Stimulated activated naive B cell treated with anti-CD40 and anti-IgM and Interleukin-4, amounts not matched to agents 10 μg/mL and 1 μg/mL and 100 μg/mL, for 72 hours (primary cell): ENCODE measurements at places on chromosomes 4 and X.
A peak's percentile ranks its signal among the peaks of the same experiment; 100 is the strongest.

GRCh38 chr4:174457468-174457867, 64.8 kb downstream of the HPGD start:
- no peak for DNase-seq

DNA sequence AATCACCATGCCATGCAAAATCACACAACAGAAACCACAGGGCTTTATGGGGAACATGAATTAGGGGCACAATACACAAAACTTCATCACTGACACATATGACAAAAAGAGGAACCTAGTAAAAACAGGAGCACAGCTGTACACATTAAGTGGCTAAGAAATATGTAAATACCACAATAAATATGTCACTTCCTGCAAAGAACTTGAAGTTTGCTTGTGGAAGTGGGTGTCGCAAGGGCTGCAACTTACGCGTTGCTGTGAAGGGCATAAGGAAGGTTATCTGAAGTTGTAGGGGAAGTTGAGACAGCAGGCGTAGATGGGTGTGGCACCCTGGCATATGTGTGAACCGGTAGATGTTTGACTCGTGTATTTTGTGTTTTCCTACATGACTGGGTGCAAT, 42.4 kb downstream of the CLCN4 start:
- peak; percentile 52 for DNase-seq

- no peak for DNase-seq
These were observed 7.0 kb downstream of the HERC3 start for GRCh38 chr4:88599298-88599697.

DNA sequence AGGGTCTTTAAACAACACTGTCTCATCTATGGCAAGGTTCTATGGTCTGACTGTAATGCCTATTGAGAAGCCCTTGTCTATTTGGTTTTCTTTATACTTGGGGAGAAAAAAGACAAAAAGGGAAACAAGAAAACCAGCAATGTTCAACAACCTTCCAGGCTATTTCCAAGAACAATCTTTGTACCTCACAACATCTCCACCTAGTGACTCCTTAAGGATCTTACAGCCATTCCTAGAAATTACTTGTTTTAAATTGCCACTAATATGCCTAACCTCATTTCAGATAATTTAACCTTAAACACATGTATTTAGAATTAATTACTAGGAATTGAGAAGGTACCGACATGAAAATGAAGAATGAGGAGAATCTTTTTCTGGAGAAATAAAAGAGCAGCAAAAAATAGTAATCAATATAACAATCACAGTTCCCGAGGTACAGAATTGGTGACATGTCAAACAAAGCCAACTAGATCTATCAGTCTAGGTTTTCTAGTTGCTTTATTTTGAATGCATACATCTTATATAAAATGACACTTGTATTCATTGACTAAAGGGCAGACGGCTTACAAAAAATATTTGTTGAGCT, 1.6 kb upstream of the RBM46 start:
- DNase-seq = no peak

DNA sequence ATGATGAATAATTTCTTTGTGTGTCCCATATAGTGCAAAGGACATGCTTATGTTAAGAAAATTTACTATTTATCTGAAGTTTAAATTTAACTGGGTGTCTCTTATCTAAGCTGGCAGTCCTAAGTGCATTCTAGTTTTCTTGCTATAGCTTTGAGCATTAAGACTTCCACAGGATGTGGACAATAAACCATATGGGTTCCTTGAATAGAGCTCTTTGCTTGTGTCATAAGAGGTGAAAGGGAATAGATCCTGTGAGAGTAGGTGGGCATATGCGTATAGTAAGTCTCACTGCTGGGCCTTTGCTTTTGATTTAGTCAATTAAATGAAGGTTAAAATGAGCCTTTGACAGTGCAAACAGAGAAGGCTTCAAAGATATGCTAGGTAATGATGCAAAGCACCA, 223.4 kb upstream of the GYPA start:
- no peak for DNase-seq

DNA sequence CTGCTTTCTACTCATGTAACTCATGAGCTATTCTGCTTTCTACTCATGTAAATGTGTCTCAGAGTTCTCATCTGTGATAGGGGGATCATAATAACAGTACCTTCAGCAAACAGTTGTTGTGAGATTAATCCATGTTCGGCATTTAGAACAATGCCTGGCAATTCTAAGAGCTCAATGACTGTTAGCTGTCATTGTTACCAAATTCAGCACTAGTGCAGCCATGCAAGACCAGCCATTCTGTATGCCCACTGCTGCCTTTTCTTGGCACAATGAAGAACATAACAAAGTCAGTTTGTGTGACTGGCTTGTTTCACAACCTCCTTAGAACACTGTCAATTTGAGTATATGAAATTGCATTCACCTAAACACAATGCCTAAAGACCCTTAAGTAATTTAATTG, 163.2 kb downstream of the ANK2 start:
- DNase-seq = no peak

GRCh38 chr4:174524242-174524641, 2.0 kb upstream of the HPGD start:
- no peak for DNase-seq

DNA sequence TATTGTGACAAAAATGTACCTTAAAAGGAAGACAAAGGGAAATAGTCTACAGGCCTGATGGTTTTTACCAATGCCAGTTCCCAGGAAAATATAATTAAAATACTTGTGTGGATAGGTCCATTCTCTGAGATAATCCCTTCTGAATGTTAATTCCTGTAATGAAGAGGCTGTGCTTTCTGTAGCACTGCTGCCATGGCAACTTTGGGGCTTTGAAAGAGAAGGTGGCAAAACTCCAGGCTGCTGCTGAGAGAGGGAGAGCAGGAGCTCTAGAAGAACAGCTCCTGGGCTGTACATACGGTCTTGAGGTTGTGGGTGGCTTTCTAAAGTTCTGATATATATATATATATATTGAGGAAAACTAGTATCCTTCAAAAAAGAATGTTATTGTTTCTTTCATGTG, 125.4 kb downstream of the PDLIM5 start:
- no peak for DNase-seq

GRCh38 chr4:180106997-180107396, 2136.2 kb upstream of the TENM3 start:
- DNase-seq = no peak

GRCh38 chr4:54090404-54090803, 9.6 kb upstream of the GSX2 start:
- no peak for DNase-seq

DNA sequence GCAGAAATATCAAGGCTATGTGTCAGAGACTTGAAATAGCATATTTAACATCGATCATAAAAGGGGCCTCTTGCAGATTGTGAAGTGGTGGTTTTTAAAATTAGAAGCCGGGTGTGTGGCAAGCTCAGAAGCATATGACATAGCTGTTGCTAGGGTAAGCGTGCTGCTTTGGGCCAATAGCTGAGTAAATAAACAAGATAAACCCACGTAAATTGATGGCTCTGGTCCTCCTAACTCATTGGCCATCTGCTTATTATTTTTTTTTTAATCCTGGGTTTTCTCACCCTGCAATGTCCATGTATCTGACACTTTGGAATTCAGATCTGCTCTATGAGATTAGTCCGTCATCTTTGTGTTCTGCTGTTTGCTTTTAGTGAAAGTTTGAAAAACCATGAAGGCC, 32.6 kb upstream of the STOX2 start:
- DNase-seq = no peak

DNA sequence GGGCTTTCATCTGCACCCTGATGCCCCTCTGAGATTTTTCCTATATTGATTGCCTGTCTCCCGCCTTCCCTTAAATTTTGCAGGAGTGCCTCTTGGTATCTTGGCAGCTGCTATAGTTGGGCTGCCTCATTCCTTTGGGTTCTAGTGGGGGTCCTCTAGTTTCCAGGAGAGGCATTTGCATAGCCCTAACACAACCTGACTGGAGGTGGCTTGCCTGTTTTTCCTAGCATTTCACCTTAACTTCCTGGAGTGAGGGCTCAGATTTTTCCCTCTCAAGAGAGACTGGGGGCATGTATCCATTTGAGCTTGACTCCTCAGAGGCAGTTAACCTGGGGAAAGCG, 46.0 kb downstream of the UGT2A3 start:
- DNase-seq = no peak

DNA sequence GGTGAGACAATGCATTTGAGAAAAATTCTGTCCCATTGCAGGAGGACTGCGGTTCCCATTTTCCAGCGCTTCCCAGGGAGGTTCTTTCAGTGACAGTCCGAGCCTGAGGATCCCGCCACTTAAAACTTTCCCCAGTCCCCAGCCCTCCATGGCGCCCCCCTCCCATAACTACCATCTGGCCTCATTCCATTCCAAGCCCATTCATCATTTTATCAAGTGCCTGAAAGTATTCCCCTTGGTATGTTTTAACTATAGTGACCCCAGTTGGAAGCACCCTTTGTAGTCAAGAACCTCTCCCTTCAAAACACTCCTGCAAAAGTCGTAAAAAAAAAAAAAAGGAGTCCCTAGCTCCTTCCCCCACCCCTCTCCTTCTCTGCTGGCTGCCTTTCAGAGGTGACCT, 1.2 kb downstream of the RASL11B start:
- DNase-seq = no peak

DNA sequence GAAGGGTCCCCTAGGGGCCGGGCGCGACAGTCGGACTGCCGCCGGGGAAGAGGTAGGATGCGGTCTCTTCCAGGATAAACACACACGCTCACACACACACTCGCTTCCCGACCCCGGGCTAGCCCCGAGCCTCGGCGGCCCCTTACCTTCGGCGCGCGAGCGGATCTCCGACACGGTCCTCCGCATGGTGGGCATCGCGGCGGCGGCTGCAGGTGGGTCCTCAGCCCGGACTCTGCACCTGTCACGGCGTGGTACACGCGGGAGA, 294 bp downstream of the ATP8A1 start:
- no peak for DNase-seq

DNA sequence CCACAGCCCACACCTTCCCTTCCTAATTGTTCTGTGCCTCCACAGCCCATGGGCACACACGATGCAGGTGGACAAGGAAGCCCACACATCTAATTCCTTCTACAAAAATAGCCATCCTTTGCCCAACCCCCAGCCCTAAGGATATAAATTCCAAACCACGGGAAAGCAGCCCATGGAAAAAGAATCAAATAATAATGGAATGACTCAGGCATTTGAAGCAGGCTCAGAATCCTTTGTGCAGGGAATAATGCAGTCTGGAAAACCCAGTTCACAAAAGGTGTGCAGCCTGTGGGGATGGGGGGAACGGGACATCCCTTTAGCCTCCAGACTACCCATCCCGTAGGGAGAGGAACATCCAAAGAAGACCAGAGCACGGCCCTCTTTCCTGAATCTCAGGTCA, 342.3 kb upstream of the GALNT7 start:
- no peak for DNase-seq

GRCh38 chr4:801436-802124, 24.3 kb downstream of the CPLX1 start:
- no peak for DNase-seq

- DNase-seq = no peak
These were observed 24.6 kb downstream of the NAP1L5 start for GRCh38 chr4:88672987-88673386.

DNA sequence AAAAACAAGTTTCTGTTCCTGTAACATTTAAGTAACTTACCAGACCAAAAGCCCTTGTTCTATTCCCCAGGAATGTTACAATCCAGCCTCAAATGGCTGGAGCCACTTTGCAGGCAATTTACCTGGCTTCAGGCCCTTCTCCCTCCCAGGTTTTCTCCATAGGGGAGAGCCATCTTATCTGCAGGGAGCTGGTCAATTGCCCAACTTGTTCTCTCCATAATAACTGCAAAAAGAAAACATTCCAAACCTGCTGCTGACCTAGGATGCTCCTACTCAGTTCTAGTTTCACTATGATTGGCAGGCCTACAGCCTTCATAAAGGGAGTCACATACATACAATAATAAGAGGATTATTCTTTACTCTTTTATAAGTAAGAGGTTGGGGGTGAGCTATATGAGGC, 670.7 kb downstream of the PCDH7 start:
- no peak for DNase-seq

- no peak for DNase-seq
These were observed 161.5 kb downstream of the SOWAHB start for GRCh38 chr4:76736414-76736813.

DNA sequence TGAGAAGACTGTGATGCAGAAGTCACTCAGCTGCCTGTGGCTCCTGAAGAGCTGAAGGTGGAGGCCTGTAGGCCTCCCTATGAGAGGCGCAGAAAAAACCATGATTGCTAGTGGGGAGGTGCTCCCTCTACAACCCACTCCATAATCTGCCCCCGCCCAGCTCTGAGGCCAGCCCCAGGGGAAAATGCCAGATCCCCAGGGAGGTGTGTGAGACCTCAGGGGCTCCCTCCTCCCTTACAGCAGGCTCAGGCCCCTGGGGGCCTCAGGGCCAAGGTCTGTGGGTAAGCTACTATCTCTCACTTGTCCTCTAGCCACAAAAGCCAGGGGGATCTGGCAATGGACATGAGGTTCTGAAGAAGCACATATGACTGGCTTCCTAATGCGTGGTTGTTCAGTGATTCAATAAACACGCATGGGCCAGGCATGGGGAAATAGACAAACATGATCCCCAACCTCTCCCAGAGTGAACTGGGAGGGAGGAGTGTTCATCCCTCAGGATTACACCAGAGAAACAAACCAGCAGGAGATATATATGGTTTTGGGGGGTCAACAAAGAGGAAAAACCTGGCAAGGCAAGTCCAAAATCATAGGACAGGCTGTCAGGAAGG, 51.0 kb upstream of the MTM1 start:
- no peak for DNase-seq

- DNase-seq = no peak
These were observed 107.3 kb upstream of the RAI2 start for GRCh38 chrX:17968367-17968766.

DNA sequence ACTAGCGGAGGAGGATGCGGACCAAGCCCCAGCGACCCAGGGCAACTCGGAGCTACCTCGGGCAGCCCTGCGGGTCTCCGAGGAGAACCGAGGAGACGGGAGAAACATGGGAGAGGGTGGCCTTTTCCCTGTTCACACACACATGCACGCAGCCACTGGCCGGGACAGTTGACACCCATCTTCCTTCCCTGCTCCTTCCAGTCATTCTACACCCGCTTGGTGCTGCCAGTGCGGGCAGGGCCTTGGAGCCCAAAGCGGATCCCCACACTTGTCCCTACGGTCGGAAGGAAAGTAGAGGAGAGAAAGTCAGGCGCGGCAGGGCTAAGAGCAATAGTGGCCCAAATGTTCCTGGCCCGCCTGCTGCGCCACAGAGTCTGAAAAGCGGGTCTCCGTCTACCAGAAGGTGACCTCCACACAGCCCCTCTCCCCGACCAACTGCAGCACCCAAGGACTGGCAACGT, 1.1 kb upstream of the PPP3CA start:
- no peak for DNase-seq

DNA sequence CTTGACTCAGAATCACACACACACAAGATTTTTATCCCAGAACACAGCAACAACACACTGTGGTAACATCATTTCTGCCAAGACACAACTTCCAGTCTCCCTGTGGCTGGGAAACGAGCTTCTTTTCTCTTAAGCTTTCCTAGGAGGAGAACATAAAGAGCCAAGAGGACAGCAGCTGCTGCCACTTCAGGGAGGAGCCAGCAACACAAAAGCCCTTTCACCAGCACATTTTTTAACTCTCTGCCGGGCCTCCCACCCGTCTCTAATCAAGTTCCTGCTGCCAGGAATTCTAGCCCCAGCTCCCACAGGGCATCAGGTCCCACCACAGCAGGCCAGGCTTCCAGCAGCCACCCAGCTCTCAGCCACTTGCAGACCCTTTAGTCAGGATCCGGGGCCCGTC, 22.4 kb downstream of the FAT1 start:
- no peak for DNase-seq
